ENCODE measurements at places on chromosomes 5 and 9. TPM values are rescaled to one million over a fixed set of nuclear protein-coding genes. Genes with fewer than 3 reads are reported as not detected.
A peak's percentile ranks its signal among the peaks of the same experiment; 100 is the strongest.

PTGES gene
- not detected for polyA plus RNA-seq

MRPL36 gene
- 80.1 TPM for polyA plus RNA-seq

REEP2 gene
- polyA plus RNA-seq = 0.24 TPM

AK1 gene
- polyA plus RNA-seq = 0.23 TPM

RANBP17 gene
- not detected for polyA plus RNA-seq

SPINK7 gene
- not detected for polyA plus RNA-seq

DNA sequence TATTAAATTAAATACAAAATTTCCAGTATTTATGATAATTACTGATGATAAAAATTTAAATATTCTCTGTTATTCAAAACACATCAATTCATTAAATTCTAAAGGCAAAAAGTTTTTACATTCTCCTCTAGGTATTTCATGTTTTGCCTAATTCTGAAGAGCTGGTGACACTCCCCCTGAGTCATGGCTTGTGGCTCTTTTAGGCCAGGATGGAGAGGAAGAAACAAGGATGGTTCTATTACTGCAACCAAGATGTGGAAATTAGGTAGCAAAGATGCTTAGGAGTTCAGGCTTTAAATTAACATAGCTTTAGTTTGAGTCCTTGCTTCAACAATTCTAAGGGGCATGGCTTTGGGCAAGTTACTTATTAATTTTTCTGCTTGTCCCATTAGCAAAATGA lies 1295.8 kb downstream of the EFNA5 start:
- H3K4me3 ChIP-seq = no peak overlapping the region
- no peaks in the 10 kb centered on the region for H3K4me1 ChIP-seq
- no peaks in the 10 kb centered on the region for H3K36me3 ChIP-seq
- no peak overlapping the region for H3K27ac ChIP-seq
- no peaks in the 10 kb centered on the region for H3K27me3 ChIP-seq
- no peak for DNase-seq

DNA sequence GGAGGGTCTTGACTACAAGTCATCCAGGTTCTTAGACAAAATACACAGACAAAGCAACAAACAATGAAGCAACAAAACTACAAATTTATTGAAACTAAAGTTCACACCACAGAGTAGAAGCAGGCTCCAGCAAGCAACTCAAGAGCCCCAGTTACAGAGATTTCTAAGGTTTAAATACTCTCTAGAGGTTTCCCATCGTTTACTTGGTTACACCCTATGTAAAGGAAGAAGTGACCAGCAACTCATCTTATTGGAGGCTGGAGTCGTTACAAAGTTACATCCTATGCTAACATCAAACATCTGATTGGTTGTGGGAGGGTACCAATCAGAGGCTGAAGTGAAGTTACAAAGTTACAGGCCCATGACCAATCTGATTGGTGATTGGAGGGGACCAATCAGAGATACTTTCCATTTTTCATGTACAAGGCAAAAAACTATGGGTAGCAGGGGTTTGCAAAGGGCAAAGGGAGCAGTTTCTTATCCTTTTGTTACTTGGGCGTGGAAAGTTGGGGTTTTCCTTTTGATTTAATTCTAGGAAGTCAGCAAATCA lies 2292.6 kb upstream of the C9orf72 start:
- no peak overlapping the region for H3K4me3 ChIP-seq
- DNase-seq = no peak
- H3K27me3 ChIP-seq = no peaks in the 10 kb centered on the region
- no peaks in the 10 kb centered on the region for H3K4me1 ChIP-seq

DNA sequence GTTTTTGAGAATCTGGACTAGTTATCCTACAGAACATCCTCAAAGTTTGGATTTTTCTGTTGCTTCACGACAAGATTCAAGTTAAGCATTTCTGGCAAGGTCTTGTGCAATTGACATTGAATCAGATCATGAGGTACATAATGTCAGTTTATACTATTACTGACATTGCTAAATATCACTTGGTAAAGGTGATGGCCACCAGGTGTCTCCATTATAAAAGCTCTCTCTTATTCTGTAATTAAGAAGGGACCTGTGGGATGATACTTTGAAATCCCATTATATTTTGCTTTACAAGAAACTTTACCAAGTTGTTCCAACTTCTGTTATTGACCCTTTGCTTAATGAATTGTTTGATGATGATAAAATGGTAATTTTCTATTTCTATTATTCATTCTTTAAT lies 131.0 kb upstream of the ASTN2 start:
- no peak overlapping the region for H3K4me3 ChIP-seq
- no peak for DNase-seq
- H3K27me3 ChIP-seq = no peaks in the 10 kb centered on the region
- H3K27ac ChIP-seq = no peak overlapping the region
- peaks cover 3% of the 10 kb centered on the region for H3K4me1 ChIP-seq

DNA sequence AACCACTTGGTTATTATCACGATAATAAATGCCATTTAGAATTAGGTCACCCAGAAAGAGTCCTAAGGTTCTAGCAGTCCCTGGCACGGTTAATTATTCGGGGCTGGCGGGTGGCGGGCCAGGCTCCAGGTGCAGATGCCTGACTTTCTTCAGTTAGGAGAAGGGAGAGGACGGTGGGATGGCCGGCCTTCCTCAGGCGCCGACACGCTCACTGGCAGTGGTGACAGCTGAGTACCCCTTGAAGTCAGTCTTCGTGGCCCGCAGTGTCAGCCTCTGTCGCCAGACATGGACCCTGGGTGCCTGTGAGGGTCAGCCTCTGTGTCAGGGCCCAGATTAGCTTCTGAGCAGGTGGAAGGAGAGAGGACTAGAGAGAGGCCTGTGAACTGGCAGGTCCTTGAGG lies 21.1 kb upstream of the EXOC3 start:
- DNase-seq = no peak
- no peaks in the 10 kb centered on the region for H3K4me1 ChIP-seq
- no peaks in the 10 kb centered on the region for H3K36me3 ChIP-seq

DNA sequence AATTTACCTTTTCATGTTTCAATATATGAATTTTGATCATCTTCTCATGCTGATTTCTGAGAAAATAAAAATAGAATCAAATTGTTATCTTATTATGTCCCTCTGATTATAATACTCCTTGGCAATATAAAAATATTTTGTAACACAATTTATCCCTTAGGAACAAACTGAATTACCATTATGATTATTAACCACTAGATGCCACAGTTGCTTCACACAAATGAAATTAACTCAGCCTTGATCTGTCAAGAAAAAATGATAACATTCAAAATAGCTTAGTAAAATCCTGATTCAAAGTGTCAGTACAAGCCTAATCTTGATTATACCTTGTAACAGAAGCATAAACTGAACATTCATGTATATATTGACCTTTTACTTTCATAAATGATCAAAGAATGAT lies 4.8 kb upstream of the CHSY3 start:
- no peaks in the 10 kb centered on the region for H3K27me3 ChIP-seq
- H3K4me3 ChIP-seq = no peak overlapping the region
- no peak for DNase-seq
- H3K36me3 ChIP-seq = no peaks in the 10 kb centered on the region
- no peaks in the 10 kb centered on the region for H3K4me1 ChIP-seq

GRCh38 chr5:114953565-114953964 lies 216.1 kb downstream of the TRIM36 start:
- H3K4me3 ChIP-seq = no peak overlapping the region
- no peaks in the 10 kb centered on the region for H3K36me3 ChIP-seq
- H3K4me1 ChIP-seq = no peaks in the 10 kb centered on the region
- no peak for DNase-seq
- no peak overlapping the region for H3K27ac ChIP-seq
- no peaks in the 10 kb centered on the region for H3K27me3 ChIP-seq

GRCh38 chr9:106797299-106797698 lies 65.7 kb upstream of the ZNF462 start:
- H3K27me3 ChIP-seq = no peaks in the 10 kb centered on the region
- no peaks in the 10 kb centered on the region for H3K36me3 ChIP-seq
- H3K4me3 ChIP-seq = no peak overlapping the region

GRCh38 chr5:99122976-99123375 lies 194.2 kb upstream of the CHD1 start:
- no peaks in the 10 kb centered on the region for H3K4me1 ChIP-seq
- DNase-seq = no peak
- H3K36me3 ChIP-seq = no peaks in the 10 kb centered on the region
- H3K27me3 ChIP-seq = no peaks in the 10 kb centered on the region
- H3K4me3 ChIP-seq = no peak overlapping the region
- no peak overlapping the region for H3K27ac ChIP-seq

GRCh38 chr5:944992-945685 lies 52.5 kb downstream of the TRIP13 start:
- no peaks in the 10 kb centered on the region for H3K4me1 ChIP-seq
- H3K36me3 ChIP-seq = no peaks in the 10 kb centered on the region
- no peak overlapping the region for H3K27ac ChIP-seq
- H3K27me3 ChIP-seq = peaks cover 13% of the 10 kb centered on the region
- DNase-seq = no peak

GRCh38 chr5:63131626-63132285 lies 553.1 kb downstream of the LRRC70 start:
- no peaks in the 10 kb centered on the region for H3K4me1 ChIP-seq
- no peaks in the 10 kb centered on the region for H3K27me3 ChIP-seq
- H3K36me3 ChIP-seq = no peaks in the 10 kb centered on the region
- H3K27ac ChIP-seq = no peak overlapping the region

GRCh38 chr9:136046554-136046920 lies 48.6 kb downstream of the NACC2 start:
- H3K4me1 ChIP-seq = peaks cover 4% of the 10 kb centered on the region
- H3K36me3 ChIP-seq = no peaks in the 10 kb centered on the region
- H3K27me3 ChIP-seq = no peaks in the 10 kb centered on the region
- no peak overlapping the region for H3K4me3 ChIP-seq

GRCh38 chr9:90578126-90578815 lies 64.4 kb downstream of the DIRAS2 start:
- H3K27me3 ChIP-seq = no peaks in the 10 kb centered on the region
- H3K27ac ChIP-seq = no peak overlapping the region
- H3K36me3 ChIP-seq = no peaks in the 10 kb centered on the region
- H3K4me1 ChIP-seq = no peaks in the 10 kb centered on the region
- DNase-seq = no peak
- H3K4me3 ChIP-seq = no peak overlapping the region

GRCh38 chr5:159209438-159210209 lies at the start of gene RNF145:
TSS of gene RNF145 (minus strand) at chr5:159209553. CDS start at chr5:159203617, 5,936 bp downstream.
- H3K4me1 ChIP-seq = peaks cover 40% of the 10 kb centered on the region
- H3K4me3 ChIP-seq = peak within 1 kb of the TSS; percentile 88
- no peaks in the 10 kb centered on the region for H3K27me3 ChIP-seq
- peak within 1 kb of the TSS; percentile 87 for H3K27ac ChIP-seq
- H3K36me3 ChIP-seq = no peaks in the 10 kb centered on the region

DNA sequence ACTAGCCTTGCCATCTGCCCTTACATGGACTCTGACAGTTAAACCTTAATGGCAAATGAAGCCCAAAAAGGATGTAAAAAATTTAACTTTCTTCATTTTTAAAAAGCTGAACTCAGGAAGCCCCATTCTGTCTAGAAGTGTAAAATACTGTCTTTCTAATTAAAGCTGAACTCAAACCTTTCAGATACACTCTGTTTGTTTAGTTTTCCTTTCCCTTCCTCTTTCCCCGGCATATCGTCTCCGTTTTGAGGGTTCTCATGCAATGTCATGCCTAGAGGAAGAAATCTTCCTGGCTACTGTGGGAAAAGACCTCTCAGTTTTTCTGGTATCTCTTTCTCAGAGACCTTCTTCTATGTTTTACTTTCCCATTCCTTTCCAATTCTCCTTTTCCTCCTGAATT lies 841.5 kb downstream of the DTWD2 start:
- H3K4me3 ChIP-seq = no peak overlapping the region
- no peaks in the 10 kb centered on the region for H3K36me3 ChIP-seq
- no peaks in the 10 kb centered on the region for H3K27me3 ChIP-seq
- H3K27ac ChIP-seq = no peak overlapping the region
- DNase-seq = no peak

GRCh38 chr5:32536246-32536645 lies 49.1 kb upstream of the SUB1 start:
- DNase-seq = no peak
- no peak overlapping the region for H3K4me3 ChIP-seq
- H3K27me3 ChIP-seq = no peaks in the 10 kb centered on the region
- no peaks in the 10 kb centered on the region for H3K36me3 ChIP-seq

GRCh38 chr5:105573575-105573974 lies 2011.0 kb upstream of the NUDT12 start:
- no peak for DNase-seq
- no peaks in the 10 kb centered on the region for H3K4me1 ChIP-seq
- no peaks in the 10 kb centered on the region for H3K36me3 ChIP-seq
- no peaks in the 10 kb centered on the region for H3K27me3 ChIP-seq
- H3K4me3 ChIP-seq = no peak overlapping the region

GRCh38 chr9:90839183-90839728 lies 37.6 kb downstream of the SYK start:
- no peak overlapping the region for H3K4me3 ChIP-seq
- H3K27ac ChIP-seq = no peak overlapping the region
- DNase-seq = no peak
- no peaks in the 10 kb centered on the region for H3K36me3 ChIP-seq
- no peaks in the 10 kb centered on the region for H3K27me3 ChIP-seq

Data from CD8-positive, alpha-beta memory T cell (primary cell).